CD8-positive, alpha-beta memory T cell (primary cell): ENCODE measurements at places on chromosomes 11 and 22.

GRCh38 chr11:113475160-113475761 lies at the start of gene DRD2:
DRD2 (minus strand) TSS chr11:113475398; CDS start chr11:113424651, 50,747 bp downstream.
- DNase-seq: no peak

DNA sequence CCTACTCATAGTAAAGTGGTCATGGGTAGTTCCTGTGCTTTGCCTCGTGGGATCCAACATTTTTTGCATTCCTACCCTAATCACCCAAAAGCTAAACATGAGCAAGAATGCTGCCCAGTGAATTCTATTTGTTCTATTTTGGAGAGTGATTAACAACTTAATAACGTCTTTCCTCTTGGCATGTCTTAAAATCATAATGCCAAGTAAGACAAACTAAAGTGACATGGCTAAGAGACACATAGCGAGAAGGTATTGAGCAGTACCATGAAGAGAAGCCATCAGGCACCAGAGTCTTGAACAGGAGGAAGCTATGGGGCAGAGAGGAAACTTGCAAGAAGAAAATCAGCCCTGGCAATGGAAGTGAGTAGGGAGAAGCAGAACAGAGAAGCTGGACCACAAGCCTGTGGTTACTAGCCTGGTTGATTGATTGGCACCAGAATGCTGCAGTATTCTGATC lies 32.0 kb downstream of the EXPH5 start:
- no peak for DNase-seq

GRCh38 chr11:130645164-130645842 lies 196.9 kb downstream of the ADAMTS15 start:
- DNase-seq: no peak

GRCh38 chr22:21707677-21708076 lies 27.9 kb downstream of the YPEL1 start:
- no peak for DNase-seq

- no peak for DNase-seq
Observed at GRCh38 chr11:17036666-17037658, 22.7 kb upstream of the PLEKHA7 start.

GRCh38 chr11:103649401-103649895 lies 387.0 kb upstream of the DDI1 start:
- DNase-seq: no peak

DNA sequence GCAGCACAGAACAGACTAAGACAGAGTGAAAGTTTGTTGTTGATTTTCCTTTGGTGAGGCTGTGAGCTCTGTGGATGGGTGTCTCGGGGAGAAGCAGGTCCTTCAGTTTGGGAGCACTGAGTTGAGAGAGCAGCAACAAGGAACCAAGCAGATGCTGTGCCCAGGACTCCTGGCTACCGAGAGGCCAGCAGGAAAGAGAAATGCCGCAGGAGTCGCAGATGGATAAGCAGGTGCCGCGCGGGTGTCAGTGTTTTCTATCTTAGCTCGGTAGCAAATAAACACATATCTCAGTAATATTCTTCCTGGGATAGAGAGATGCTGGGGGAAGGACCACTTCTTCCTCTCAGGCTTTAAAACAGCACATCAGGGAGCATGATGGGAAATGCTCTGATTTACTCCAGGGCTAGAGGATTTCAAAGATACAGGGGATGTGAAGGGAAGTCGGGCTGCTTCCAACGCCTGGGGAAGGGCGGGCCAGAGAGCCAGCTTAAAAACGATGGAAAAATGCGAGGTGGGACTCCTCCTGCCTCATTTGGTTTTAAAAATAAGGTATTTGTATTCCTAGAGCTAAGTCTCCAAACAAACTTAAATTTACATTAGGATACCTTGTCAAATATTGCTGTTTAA lies 470.7 kb upstream of the B3GAT1 start:
- no peak for DNase-seq

DNA sequence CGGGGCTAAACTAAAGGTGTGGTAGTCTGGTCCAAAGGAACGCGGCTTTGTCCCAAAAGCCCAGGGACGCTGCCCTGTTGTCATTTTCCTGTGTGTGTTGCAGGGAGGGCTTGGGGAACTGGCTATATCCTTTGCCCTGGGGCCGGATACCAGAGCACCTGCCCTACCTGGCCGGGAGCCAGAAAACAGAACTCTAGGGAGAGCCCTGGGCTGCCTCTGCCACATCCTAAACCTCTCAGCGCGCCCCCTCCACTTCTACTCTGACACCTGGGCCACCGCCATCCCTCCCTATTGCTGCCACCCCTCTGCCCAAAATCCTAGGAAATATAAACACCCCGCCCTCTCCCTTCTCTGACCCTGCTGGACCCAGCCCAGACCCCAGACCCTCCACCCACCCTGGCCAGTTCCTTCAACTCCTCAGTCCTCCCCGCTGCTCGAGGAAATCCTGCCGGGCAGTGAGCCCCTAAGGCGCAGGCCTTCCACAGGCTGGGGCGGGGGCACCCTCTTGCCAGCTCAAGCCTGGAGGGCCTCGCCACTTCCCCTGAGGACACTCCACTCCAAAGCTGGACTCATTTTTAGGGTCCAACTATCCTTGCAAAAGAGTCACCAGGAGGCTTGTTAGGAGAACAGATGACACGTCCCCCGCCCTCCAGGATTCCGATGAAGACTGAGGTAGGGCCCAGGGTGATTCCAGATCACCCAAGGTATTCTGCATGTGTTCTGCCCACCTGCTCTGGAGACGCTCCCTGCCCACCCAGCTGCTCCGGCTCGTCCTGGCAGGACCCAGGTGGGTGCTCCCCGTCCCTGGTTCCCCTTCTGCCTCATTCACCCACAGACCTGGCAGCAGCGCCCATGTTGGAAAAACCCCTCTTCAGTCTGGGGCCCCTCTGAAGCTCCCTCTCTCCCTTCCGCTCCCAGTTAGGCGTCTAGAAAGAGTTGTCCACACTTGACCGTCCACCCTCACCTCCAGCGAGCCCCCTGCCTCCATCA lies 12.2 kb downstream of the KCTD17 start:
- no peak for DNase-seq

GRCh38 chr22:21981874-21982273 lies 713 bp downstream of the TOP3B start:
- DNase-seq: no peak

DNA sequence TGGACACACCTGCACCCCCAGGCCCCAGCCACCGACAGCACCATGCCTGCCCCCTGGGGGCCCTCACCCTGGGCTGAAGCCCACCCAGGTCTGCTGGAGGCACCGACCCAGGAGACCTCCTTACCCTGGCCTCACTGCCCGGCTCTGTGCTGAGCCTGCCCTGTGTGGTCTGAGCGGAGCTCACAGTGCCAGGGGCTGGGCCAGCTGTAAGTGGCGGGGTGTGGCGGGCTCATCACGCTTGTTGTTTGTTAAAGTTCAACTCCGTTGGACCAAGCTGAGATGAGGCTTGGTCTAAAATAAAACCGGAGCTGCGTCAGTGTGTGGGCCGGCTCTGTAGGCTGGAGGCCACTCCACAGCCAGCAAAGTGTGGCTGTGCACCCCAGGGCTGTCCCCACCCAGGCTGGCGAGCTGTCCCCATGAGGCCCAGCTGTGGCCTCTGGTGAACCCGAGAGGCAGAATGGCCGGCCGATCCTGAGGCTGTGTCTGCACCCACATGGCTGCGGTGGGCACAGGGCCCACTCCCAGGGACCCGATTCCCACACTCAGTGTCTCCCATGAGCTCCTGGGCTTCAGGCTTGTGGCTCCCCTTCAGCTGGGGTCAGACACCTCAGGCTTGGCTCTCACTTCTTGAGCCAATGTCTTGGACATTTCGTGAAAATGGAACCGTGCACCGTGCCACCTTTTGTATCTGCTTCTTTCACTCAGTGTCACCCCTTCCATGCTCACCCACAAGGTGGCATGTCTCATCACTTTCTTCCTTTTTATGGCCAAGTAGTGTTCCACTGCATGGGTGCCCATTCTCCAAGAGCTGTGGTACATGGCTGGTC lies 137.9 kb downstream of the CTTN start:
- DNase-seq: no peak

DNA sequence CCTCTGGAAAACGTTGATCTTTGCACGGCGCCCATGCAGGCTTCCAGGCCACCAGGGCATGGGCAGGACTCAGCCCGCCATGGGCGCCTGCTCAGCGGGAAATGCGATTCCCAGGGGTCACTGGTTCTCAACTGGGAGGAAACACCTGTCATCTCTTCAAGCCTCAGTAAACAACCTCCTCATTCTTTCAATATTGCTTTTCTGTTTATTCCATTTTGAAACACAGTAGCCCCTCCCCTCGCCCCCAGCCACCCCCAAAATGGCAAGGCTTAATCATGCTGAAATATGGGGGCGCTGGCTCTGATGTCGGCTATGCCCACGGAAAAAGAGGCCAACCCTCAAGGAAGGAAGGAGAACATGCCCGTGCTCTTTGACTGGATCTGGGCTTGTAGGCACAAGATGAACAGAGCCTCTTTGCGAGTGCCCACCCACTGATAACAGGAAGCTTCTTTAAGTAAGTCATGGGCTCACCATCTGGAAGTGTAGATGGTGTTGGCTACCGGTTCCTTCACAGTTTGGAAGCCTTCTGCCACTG lies 594 bp upstream of the POU2AF1 start:
- DNase-seq: no peak

DNA sequence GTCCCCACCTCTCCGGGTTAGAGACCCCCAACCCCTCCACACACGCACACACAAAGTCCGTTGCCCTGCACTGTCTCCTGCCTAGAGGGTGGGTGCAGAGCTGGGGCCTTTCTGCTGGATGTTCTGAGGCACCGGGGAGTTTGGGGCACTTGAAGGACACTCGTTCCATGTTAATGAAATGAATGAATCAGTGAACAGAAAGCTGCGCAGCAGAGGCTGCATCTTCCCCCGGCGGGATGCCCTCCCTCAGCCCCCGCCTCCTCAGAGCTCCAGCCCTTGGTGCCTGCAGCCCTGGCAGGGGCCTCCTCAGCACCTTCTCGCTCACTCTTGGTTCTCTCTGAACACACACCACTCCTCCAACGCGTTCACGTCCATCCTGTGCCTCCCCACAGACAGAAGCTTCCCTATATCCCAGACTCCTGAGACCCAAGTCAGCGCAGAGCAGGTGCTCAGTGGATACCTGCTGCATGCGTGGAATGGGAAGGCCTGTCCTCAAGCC lies 611.9 kb downstream of the TBC1D22A start:
- no peak for DNase-seq

- DNase-seq: no peak
Observed at GRCh38 chr11:111549196-111549868, 8.8 kb downstream of the LAYN start.

GRCh38 chr11:19432370-19433061 lies 191.8 kb upstream of the E2F8 start:
- no peak for DNase-seq

DNA sequence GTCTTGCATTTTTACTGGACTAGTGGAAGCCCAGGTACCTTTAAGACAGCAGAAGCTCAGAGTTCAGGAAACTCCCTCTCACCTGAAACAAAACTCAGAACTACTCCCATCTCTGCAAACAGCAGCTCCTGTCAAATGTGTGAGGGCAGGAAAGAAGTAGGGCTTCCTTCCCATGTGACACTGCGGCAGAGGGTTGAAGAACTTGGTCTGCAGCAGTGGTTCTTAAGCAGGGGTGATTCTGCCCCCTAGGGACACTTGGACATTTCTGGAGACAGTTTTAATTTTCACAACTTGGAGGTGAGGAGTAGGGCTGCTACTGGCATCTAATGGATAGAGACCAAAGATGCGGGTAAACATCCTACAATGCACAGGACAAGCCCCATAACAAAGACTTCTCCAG lies 63.4 kb downstream of the RCN1 start:
- DNase-seq: no peak

- DNase-seq: no peak
Observed at GRCh38 chr11:16924462-16924825, 89.8 kb downstream of the PLEKHA7 start.

DNA sequence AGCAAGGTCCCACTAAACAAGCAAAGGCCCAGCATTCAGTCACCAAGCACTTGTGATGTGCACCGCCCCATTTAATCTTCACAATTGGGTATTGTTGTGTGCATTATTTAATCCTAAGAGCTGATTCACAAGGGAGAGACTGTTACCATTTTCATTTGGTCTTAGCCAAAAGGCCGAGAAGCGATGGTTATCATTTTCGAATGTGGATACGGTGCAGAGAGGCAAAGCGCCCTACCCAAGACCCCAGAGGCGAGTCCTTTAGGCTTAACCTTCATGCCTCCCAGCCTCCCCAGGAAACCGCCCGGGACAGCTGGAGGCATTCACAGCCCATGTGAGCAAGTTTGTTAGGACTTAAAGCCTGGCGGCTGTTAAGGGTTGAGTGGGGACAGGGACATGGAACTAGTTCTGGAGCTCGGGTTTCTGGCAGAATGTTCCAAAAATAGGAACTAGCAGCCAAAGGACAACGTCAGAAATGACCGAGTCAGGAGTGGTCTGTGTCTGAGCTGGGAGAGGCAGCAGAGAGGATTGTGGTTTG lies 13.0 kb upstream of the UPK3A start:
- no peak for DNase-seq
